ENCODE measurements at places on chromosomes 5 and 9. TPM values are rescaled to one million over a fixed set of nuclear protein-coding genes. Genes with fewer than 3 reads are reported as not detected.

DNA sequence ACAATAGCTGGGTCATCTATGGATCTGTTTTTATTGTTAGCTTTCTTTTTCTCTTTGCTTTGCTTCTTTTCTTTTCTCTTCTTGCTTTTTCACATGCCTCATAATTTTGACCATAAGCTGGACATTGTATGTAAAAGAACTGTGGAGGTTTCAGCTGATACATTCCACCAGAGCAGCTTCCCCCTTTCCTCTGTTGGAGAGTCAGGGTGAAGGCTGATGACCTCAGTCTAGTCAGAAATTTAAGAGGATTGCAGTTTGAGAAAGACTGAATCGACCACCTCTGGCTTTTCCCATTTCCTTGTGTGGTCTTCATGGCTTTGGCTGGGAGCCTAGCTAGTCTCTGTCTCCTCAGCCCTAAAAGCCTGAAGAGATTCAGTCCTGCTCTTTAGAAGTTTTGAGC is 42.0 kb downstream of the KCNIP1 start:
- no peak overlapping the region for H3K27ac ChIP-seq
- no peak for DNase-seq
- no peaks in the 10 kb centered on the region for H3K36me3 ChIP-seq
- no peak overlapping the region for H3K4me3 ChIP-seq

OR13C9 gene
- not detected for total RNA-seq

GRCh38 chr5:91126448-91126847 is 256.7 kb downstream of the ARRDC3 start:
- H3K36me3 ChIP-seq, result no peaks in the 10 kb centered on the region
- peak overlapping the region; percentile 84 for H3K27ac ChIP-seq

DNA sequence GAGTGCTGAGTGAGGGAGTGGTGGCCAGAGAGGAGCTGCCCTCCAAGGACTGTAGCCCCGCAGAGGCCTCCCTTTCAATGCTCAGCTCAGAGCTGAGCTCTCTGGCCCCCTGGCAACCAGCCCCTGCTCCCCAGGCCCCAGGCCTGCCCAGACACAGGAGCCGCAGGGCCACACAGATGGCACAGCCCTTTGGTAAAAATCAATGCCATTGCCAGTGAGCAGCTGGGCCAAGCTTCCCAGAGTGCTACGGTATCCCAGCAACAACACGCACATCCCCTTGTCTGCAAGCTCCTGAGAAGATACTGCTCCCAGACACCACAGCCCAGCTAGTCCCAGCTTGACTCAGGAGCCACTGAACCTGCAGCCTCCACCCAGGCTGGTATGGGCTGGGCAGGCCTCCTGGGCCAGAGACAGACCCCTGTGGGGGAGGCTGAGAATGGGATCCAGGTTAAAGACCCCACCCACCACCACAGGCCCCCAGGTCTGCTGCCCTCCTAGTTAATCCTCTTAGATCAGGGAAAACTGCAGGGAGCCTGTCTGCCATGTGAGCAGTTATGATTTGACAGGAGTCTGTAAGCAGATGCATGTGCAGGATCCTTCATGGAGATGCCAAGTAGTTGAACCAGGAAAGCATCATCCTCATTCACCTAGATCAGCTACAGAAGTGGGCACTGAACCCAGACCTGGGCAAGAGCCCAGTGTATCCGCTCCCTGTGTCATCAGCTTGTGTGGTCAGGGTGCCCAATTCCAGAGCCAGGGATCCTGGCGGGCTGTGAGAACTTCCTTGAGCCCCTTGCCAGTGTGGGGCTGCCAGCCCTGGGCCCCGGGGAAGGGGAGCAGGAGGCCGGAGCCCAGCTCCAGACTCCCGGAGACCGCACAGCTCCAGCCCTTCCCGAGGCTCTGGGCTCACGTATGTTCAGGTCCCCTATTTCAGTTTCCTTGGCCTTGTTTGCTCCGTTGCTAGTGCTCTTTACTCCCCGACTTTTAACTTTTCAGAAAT is 26.7 kb upstream of the ADAMTS2 start:
- no peaks in the 10 kb centered on the region for H3K4me1 ChIP-seq
- DNase-seq, result no peak

DNA sequence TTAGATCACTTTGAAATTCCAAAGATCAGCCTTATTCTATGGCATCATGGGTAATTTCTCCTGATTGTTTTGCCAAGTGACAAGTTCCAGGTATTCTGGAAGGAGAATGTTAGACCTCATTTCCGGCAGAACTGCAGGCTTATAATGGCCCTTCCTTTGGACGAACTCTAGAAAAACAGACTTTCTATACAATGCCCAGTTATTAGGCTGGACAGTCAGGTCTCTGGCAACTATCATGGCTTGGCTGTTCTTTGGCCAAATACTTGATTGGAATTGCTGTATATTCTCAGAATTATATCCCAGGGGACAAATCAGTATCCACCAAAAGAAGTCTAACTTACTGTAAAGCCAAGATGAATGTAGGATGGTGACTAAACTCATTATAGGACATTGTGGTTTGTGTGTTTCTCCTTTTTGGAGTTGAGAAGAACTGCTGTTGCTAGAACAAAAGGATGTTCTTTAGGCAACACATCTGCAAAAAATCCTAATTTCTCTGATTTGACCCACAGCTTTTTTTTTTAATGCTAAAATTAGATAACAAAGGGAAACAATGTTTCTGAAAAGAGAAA is 69.0 kb downstream of the ADAMTSL1 start:
- no peak overlapping the region for H3K27ac ChIP-seq
- no peaks in the 10 kb centered on the region for H3K36me3 ChIP-seq
- no peaks in the 10 kb centered on the region for H3K27me3 ChIP-seq
- DNase-seq, result no peak

- peaks cover 7% of the 10 kb centered on the region for H3K36me3 ChIP-seq
- no peak overlapping the region for H3K27ac ChIP-seq
- no peak for DNase-seq
- no peaks in the 10 kb centered on the region for H3K4me1 ChIP-seq
- H3K27me3 ChIP-seq, result no peaks in the 10 kb centered on the region
- H3K4me3 ChIP-seq, result no peak overlapping the region
Observed at GRCh38 chr9:89351584-89352300, 33.4 kb downstream of the SECISBP2 start.

GRCh38 chr9:106467865-106468164 is 395.2 kb upstream of the ZNF462 start:
- H3K27ac ChIP-seq, result no peak overlapping the region
- H3K4me3 ChIP-seq, result no peak overlapping the region
- H3K36me3 ChIP-seq, result no peaks in the 10 kb centered on the region
- DNase-seq, result no peak

IFNA21 gene
- not detected for total RNA-seq

DNA sequence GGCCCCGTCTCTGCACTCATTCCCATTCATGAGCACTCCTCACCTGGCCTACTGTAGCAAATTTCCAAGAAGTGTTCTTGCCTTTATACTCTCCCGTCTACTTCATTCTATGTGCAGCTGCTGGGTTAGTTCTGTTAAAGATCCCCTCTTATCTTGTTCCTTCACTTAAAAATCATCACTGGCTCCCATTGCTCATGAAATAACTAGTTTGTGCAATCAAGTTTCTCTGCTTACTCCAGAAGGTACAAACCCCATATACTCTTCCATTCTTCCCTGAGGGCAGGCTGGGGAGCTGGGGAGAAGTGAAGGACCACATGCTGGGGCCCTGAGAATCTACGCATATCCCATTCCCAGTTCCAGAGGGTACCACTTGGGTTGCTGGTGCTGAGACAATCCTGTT is 84.4 kb upstream of the KLF9 start:
- no peak for DNase-seq
- H3K4me1 ChIP-seq, result peaks cover 24% of the 10 kb centered on the region
- H3K27me3 ChIP-seq, result no peaks in the 10 kb centered on the region
- no peaks in the 10 kb centered on the region for H3K36me3 ChIP-seq

GRCh38 chr9:4550777-4551484 is 60.7 kb downstream of the SLC1A1 start:
- no peaks in the 10 kb centered on the region for H3K36me3 ChIP-seq
- H3K4me1 ChIP-seq, result peaks cover 16% of the 10 kb centered on the region
- H3K27ac ChIP-seq, result no peak overlapping the region
- no peak for DNase-seq
- no peaks in the 10 kb centered on the region for H3K27me3 ChIP-seq
